ENCODE measurements at places on chromosomes 16 and 17.

GRCh38 chr17:68424861-68425260 lies 32.4 kb downstream of the WIPI1 start:
- peak; percentile 82 for DNase-seq

GRCh38 chr17:22090263-22090935 lies 398.1 kb downstream of the KCNJ18 start:
- DNase-seq = no peak

DNA sequence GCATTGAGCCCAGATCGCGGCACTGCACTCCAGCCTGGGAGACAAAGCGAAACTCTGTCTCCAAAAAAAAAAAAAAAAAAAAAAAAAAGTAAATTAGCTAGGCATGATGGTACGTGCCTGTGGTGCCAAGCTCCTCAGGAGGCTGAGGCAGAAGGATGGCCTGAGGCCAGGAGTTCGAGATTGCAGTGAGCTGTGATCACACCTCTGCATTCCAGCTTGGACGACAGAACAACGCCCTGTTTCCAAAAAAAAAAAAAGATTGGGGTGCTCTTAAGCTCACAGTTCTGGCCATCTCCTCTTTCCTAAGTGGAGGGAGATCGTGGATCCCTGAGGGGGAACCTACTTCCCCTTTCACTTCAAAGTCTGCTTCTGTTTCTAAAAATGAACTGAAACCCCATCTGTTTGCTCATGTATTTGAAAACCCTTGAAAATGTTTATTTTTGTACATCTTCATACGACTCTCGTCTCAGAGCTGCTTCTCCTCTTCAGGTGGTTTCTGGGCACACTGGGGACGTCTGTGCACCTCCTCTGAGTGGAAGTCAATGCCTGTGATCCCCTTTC lies 138.8 kb downstream of the PRKCA start:
- DNase-seq = no peak

DNA sequence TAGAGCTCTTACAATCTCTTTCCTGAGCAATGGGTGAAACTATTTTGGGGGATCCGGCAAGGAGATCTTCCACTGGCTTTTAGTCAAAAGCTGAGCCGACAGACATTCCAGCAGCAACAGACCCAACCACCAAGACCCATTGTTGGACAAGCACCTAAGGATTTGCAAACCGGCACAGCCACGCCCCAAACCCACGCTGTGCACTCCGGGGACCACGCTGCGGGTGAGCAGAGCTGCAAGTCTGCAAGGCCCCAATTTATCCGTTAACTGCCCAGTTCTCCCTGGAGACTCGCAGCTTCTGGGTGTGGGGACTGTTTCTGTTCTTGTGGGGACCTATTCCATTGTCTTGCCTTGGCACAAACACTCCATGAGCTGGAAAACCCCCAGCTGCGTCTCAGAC lies 45.9 kb downstream of the C16orf95 start:
- DNase-seq = no peak

DNA sequence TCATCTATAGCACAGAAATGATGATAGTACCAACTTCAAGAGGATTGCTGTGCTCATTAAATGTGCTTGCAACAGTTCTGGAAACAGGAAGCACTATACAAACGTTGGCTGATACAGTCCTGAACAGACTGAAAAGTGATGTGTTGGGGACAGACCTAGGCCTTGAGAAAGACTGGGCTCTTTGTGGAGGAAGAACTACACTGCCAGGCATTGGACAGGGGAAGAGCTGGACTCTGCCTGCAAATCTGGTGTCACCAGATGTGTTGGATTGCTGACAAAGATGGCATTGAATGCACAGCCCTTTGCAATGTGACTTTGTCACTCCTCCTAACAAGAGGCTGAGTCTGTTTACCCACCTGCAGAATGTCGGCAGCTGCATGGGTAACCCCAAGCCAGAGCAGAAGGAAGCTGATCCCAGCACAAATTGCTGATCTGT lies 12.4 kb upstream of the ST6GALNAC2 start:
- peak; percentile 74 for DNase-seq

DNA sequence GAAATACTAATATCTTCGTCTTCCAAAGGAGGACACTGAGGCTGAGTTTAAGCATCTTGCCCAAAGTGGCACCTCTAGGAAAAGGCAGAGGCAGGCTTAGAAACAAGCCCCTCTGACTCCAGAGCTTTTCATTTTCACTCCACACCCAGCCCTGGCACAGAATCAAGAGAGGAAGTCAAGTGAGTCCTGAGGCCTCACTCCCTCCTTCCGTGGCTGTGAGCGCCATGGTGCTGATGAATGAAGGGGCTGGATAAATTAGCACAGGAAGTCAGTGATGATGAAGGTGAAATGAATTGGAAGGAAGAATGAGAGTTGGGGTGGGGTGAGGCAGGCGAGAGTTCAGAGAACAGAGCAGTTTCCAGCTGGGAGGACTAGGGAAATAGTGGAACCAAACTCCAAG lies 179.3 kb downstream of the TMEM132E start:
- DNase-seq = no peak

DNA sequence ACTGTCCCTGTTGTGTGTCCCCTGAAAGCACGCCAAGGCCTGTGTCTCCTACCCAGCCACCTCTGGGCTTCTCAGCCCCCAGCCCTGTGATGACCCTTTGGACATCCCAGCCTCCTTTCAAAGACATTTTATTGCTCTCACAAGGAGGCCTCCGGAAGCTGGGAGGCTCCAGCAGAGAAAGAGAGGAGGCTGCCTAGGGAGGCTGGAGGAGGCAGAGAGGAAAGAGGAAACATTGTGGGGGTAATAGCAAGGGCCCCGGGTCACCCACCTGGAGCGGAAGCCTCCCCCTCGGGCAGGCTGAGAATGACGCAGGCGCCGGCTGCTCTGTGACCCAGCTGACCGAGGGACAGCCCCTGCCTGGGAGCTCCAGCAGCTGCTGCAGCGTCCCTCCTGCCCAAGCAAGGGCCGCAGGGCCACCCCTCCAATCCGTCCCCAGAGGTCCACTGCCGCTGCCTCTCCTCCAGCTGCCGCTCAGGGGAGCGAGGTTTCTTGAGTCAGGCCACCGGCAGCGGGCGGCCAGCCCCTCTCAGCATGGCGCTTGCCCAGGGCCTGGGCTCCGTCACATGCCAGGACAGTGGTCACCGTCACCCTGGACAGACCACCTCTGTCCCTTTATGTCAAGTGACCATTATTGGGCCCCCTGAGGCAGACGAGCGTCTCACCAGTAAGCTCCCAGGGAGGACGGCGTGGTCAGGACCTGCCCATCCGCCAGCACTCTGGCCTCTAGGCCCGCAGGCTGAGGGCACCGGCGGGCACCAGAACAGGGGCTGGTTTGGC lies 29.3 kb downstream of the ACTG1 start:
- no peak for DNase-seq

- DNase-seq = no peak
Measured at GRCh38 chr16:23408242-23408822, 44.7 kb downstream of the COG7 start.

DNA sequence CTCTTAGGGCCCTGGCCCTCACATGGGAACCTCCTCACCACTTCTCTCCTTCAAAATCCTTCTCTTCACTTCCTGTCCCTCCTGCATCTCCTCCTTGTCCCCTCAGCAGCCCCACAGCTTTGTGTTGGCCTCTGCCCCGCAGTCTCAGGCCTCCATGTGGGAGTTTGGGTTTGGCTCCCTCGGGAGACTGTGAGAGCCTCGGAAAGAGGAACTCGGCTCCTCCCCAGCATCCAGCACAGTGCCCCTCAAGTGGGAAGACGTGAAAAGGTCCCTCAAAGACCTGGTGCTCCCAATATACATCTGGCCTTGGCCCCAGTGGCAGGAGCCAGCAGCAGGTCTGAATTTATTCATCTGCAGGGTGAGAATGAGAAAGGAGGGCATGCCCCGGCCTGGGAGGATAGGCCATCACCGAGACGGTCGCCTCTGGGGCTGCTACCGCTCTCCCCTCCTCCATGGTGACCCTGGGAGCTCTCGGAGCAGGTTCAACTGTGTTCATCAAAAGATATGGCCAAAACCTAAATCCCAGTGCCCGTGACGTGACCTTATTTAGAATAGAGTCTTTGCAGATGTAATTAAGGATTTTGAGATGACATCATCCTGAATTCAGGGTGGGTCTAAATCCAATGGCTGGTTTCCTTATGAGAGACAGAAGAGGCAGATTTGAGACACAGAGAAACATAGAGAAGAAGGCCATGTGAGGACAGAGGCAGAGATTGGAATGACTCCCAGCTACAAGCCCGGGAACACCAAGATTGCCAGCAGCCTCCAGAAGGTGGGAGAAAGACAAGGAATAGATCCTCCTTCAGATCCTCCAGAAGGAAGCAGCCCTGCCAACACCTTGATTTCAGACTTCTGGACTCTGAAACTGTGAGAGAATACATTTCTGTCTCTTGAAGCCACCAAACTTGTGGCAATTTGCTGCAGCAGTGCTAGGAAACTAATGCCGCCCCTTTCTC lies 135.1 kb downstream of the MRM1 start:
- DNase-seq = no peak

DNA sequence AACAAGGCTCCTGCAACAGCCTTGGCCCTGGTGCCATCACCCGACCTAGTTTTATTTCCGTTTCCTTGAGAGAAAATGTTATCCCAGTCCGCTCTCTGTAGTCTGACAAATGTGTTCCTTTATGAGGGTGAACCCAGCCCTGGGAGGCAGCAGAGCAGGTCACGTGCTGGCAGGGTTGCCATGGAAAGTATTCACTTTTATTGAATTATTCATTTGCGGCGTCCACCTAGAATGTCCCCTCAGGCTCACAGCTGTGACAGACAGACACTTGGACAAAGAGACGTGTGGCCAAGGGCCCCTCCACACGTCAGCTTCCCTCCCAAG lies 90.0 kb downstream of the WSCD1 start:
- no peak for DNase-seq

- no peak for DNase-seq
Measured at GRCh38 chr17:2368359-2368758, 31.1 kb downstream of the SGSM2 start.

- no peak for DNase-seq
Measured at GRCh38 chr16:72590151-72590937, 418.4 kb upstream of the PMFBP1 start.

GRCh38 chr17:35775039-35775438 lies 14.4 kb downstream of the C17orf50 start:
- DNase-seq = no peak

GRCh38 chr16:80680839-80681238 lies 123.6 kb downstream of the CDYL2 start:
- no peak for DNase-seq

GRCh38 chr16:27723711-27724481 lies 174.0 kb downstream of the KATNIP start:
- no peak for DNase-seq

- no peak for DNase-seq
Measured at GRCh38 chr16:50400967-50401348, 32.2 kb upstream of the BRD7 start.

DNA sequence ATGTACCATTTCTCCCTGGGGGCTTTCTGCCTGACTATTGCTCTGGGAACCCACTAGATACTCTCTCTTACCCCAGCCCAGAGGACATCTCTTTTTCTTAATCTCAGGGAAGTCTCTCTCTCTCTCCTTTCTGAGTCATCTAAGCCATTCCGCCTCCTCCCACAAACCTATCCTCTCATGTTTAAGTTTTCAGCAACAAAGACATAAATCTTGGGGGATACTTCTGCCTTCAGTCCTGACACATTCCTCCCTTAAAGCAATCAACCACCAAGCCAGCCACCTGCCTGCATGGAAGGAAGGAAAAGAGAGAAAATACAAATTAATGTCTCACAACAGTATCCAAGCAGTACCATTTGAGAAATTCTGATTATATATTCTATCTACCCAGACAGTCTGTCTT lies 128.8 kb downstream of the HS3ST2 start:
- no peak for DNase-seq

- peak; percentile 52 for DNase-seq
Measured at GRCh38 chr16:4506450-4506849, 30.3 kb downstream of the HMOX2 start.

GRCh38 chr17:9204637-9205329 lies 183.5 kb downstream of the NTN1 start:
- DNase-seq = no peak

GRCh38 chr17:76213491-76213890 lies 26.8 kb downstream of the RNF157 start:
- no peak for DNase-seq

DNA sequence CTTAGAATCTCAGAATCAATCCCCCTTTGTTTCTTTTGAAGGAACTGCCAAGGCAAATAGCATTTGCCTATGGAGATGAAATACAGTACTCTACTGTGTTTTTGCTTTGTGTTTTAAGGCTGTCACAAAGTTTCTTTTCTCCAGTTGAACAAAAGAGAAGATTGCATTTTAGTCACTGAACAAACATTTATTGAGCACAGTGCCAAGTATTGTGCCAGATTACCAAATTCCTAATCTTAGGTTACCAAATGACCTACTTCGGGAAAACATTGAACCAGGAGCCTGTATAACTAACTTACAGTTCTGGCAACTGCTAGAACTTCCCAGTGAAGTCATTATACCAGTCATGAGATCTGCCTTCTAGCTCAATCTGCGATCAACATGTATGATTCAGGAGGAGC lies 3.0 kb upstream of the UBB start:
- DNase-seq = no peak

- no peak for DNase-seq
Measured at GRCh38 chr16:13702614-13703013, 217.3 kb upstream of the ERCC4 start.

- DNase-seq = no peak
Measured at GRCh38 chr16:48321317-48322036, 63.7 kb downstream of the SIAH1 start.

- DNase-seq = peak; percentile 44
Measured at GRCh38 chr17:58960068-58960467, 146.6 kb downstream of the TRIM37 start.

- no peak for DNase-seq
Measured at GRCh38 chr16:65070831-65071432, 50.9 kb downstream of the CDH11 start.

GRCh38 chr16:85891033-85891775 lies 7.8 kb upstream of the IRF8 start:
- DNase-seq = no peak

GRCh38 chr16:57305159-57305811 lies 20.8 kb upstream of the PLLP start:
- no peak for DNase-seq

DNA sequence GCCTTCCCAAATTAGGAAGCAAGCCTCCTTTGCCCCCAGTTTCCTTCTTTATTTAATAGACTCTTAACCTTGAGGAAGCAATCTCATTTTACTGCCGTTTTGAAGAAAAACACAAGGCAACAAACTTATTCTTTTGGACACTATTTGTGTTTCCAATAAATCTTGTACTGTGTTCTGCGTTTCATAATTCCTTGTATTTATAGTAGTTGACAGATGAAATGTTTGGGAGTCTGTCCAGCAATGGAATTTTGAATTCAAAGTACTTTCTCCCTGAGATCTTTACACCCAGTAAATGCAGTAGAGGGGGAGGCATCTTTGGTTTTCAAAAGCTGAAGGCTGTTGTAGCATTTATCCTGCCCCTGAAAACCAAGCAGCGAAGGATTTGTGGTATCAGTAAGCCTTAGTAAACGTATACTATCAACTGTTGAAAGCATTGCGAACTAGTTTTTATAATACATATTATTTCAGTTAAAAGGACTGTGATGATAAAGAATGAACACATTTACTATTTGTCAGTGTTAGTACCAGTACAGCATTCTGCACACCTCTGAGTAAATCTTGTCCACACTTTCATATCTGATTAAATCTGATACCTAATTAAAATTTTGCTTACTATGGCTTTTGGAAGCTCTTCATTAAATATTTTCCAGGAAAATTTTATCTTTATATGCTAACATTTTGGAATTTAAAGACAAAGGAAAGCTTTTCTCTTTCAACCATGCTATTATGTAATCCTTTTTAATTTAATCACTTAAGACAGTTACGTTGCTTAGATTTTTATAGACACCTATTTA lies 83.1 kb downstream of the TNRC6C start:
- DNase-seq = no peak

GRCh38 chr17:15261802-15262290 lies 3.3 kb downstream of the PMP22 start:
- no peak for DNase-seq

All from NCI-H1436 (cell line).